ENCODE measurements at places on chromosomes 2 and 18.

GRCh38 chr2:240906911-240907590 lies 915 bp downstream of the CROCC2 start:
- DNase-seq = no peak

DNA sequence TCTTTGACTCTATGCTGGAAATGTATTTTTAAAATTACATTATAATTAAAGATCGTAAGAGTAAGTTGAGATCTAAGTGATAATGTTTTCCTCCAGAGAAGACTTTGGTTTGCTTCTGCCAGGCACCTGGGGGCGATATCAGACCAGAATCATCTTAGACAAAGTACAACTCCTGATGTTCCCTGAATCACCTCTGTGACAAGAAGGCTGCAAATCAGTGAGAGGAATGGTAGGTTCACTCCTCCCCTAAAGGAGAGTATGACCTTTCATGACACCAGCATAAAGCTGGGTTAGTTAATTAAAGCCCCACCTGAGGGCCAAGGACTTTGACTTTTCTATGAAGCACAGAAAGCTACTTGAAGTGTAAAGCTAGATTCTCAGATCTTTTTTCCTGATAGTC lies 114.4 kb upstream of the DTNA start:
- no peak for DNase-seq

DNA sequence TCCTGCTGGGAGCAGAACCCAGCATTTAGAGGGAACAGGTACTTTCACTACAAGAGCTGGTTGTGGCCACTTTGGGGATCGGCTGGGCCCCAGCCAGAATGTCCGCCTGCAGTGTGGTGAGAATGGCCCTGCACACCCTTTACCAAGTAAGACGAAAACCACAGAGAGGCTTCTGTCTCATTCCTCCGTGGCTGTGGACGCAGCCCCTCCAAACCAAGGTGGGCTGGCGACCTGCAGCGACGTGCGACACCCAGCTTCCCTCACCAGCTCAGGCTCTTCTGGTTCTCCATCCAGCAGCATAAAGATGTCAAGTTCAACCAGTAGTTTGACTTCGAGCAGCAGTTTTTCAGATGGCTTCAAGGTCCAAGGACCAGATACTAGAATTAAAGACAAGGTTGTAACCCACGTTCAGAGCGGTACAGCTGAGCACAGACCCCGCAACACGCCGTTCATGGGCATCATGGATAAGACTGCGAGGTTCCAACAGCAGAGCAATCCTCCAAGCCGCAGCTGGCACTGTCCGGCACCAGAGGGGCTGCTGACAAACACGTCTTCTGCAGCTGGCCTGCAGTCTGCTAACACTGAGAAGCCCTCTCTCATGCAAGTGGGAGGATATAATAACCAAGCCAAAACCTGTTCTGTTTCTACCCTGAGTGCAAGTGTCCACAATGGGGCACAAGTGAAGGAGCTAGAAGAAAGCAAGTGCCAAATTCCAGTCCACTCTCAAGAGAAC lies 56.2 kb downstream of the WDSUB1 start:
- DNase-seq = no peak

DNA sequence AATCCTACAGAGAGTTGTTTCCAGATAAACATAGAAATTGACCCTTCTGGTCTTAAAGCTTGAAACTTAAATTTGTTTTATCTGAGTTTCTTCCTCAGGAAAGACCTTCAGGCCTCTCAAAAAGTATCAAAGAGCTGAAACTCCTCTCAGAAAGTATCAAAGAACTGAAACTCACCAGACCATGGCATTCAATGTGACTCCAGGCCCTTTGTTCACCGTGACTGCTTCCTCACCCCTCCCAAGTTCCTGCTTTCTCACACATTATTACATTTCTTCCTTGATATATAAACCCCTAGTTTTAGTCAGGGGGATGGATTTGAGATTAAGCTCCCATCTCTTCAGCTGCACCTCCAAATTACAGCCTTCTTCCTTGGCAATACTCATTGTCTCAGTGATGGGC lies 6.0 kb downstream of the ANKMY1 start:
- no peak for DNase-seq

- DNase-seq = no peak
Measured at GRCh38 chr18:8957731-8958130, 144.8 kb upstream of the NDUFV2 start.

DNA sequence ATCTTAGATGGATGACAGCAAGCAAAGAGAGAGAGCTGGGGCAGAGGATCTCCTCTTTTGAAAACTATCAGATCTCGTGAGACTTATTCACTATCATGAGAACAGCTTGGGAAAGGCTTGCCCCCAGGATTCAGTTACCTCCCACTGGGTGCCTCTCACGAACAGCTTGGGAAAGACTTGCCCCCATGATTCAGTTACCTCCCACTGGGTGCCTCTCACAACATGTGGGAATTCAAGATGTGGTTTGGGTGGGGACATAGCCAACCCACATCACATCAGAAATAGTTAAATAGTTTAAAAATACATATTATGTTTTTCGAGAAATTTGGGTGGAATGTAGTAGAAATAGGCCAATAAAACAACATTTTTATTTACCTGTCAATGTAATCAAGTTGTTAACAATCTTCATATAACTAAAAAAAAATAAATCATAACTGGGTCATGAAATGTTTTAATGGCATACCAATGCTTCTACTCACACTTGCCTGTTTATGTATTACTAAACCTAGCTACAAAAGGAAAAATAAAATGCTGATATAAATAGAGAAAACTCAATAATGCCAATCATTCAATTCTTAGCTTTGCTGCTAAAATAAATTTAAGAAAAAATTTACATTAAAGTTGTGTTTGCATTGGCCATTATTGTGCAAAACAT lies 608.9 kb downstream of the SUCLG1 start:
- no peak for DNase-seq

DNA sequence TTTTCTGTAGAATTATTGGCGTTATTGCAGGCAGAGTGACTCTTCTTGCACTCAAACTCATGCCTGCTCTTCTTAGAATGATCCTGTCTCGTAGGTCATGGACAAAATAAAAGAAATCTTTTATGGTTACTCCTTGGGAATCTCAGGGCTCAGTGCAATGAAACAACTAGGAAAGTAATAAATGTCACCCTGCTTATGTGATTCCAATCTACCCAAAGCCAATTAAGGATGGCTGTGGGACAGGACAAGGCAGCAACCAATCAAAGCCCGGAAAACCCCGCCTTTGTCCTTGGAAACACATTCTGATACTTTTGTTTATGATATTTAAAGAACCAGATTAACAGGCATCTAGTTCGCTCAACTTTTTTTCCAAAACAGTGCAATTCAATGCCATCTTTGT lies 53.0 kb downstream of the GRB14 start:
- DNase-seq = no peak

DNA sequence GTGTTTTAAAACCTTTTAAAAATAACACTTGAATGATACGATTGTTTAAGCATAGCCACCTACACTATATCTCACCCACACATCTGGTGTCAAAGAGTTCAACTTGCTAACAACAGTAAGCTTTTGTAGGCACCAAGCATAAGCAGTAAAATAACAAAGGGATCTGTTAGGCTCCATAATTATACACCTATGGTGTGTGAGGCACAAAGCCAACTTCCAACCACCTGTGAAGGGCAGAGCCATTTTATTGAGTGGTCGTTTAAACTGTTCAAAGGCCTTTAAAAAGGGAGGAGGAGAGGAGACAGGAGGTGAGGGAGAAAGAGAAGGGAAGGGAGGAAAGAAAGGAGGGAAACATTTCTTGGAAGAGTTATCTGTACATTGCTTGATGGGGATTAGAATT lies 27.9 kb downstream of the NEMP2 start:
- no peak for DNase-seq

DNA sequence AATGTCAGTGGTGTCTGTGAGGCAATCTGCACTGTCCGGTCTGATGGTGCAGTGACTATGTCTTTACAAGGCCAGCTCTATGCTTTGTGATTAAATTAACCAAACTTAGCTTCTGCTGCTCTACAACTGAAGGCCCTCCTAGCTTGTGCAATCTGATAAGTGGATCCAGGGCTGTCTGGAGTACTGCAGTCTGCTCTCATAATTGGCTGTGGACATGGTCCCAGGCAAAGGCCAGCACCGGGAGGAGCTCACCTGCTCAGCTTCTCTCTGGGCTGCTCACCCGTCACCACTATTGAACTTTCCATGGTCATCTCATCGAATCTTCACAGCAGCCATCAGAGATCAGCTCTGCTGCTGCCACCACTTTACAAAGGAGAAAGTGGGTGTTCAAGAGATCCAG lies 13.0 kb upstream of the APCDD1 start:
- DNase-seq = no peak

- no peak for DNase-seq
Measured at GRCh38 chr2:38754049-38754448, 2.9 kb upstream of the SRSF7 start.

DNA sequence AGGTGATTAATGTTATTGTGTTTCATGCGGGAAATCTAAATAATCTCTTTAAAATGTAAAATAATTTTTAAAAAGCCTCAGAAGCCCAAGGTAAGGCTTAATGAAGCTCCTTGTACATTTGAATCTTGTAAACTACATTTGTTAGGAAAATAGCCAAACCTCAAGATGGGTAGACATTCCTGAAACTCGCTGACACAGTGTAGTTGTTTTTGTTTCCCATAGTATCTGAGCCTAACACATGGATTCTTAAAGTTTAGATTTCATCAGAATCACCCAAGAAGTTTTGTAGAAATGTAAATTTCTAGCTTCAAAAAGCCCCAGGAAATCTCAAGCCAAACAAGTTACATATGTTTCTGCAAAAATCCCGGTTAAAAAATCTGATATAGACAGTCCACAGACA lies 1221.1 kb upstream of the ACVR2A start:
- DNase-seq = no peak

- DNase-seq = no peak
Measured at GRCh38 chr2:133811409-133812125, 243.3 kb upstream of the NCKAP5 start.

GRCh38 chr2:11598228-11598731 lies 64.4 kb downstream of the GREB1 start:
- no peak for DNase-seq

DNA sequence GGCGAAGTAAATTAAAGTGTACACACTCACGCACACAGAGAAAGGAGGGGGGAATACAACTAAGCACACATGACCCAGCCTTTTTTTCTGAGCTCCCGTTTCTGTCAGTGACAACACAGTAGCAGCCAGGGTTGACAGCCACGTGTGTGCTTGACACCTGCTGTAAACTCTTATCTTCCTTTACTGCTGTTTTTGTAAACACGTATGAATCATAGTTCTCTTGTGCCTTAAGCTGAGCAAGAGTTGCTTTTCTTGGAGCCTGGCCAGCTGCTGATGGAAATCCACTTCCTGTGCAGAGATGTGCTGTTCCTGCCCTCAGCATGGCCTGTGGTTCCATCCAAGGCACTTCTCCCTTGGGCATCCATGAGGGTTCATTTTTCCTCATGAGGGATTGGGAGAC lies 561.9 kb downstream of the GALR1 start:
- DNase-seq = no peak

DNA sequence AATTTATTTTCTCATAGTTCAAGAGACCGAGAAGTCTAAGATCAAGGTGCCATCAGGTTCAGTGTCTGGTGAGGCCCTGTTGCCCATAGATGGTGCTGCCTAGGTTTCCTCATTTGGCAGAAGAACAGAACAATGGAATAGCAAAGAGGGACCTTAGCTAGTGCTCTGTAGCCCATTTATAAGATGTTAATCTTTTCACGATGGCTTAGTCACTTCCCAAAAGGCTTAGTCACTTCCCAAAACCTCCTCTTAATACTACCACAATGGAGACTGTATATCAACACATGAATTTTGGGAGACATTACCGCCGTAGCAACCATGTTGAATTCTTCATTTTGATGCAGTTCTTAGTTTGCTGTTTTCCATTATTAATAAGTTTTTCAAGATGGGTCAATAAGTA lies 246.3 kb upstream of the NRP2 start:
- no peak for DNase-seq

DNA sequence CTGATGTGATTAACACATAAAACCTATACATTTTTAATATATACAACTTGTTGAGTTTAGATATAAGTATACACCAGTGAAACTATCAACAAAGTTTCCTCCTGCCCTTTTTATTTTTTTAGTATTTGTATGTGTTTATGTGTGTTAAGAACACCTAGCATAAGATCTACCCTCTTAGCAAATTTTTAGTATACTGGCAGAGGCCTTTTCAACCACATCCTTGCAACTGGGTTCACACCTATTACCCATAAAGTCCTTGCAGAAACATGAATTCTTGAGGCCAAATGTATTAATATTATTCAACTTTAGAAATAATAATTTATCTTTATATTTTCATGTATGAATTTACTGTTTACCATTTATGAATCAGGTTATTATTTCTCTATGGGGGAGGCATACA lies 119.7 kb upstream of the CRIM1 start:
- no peak for DNase-seq

DNA sequence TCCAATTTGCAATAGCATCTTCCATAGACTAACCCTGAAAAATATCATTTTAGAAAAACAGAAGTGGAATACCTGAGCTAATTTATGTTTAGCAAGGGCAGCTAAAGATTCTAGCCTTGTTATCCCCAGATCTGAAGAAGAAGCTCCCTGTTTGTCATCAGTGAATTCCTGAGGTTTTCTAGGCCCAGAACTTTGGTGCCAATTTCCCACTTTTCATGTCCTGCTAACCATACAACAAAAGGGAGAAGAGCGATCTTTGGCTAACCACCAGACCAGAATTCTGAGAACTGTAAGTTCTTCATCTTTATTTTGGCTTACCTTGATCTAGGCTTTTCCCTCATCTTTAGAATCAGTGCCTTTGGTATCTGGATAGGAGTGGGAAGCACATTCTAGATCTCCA lies 51.3 kb upstream of the RASGRP3 start:
- DNase-seq = no peak

DNA sequence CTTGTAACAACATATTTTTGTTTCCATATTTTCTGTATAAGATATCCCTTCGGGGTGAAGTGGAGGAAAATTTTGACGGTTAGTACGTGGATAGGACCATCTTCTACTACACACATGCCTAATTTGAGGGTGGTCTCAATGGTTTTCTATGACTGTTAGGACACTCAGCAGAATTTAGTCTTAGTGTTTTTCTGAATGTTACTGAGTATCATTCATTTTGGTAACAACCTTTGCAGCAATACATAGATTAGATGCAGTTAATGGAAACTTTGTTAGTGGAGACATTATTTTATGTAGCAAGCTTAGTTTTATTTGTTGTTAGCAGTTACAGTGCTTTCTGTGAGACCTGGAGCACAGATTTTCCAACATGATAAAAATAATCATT lies 1.6 kb downstream of the ITGAV start:
- DNase-seq = no peak

- DNase-seq = no peak
Measured at GRCh38 chr18:37935086-37935485, 369.5 kb upstream of the CELF4 start.

GRCh38 chr2:221653182-221653581 lies 81.1 kb upstream of the EPHA4 start:
- no peak for DNase-seq

Measured in activated T-cell treated with anti-CD3 and anti-CD28 coated beads for 1 hour (primary cell).